Stimulated activated CD4-positive, alpha-beta T cell treated with anti-CD3 and anti-CD28 coated beads, Interleukin-2, amount 100 ng/mL, for 4 hours (primary cell): ENCODE measurements at places on chromosomes 4 and X.

- no peak for DNase-seq
Measured at GRCh38 chr4:175806727-175807126, 5.3 kb downstream of the GPM6A start.

DNA sequence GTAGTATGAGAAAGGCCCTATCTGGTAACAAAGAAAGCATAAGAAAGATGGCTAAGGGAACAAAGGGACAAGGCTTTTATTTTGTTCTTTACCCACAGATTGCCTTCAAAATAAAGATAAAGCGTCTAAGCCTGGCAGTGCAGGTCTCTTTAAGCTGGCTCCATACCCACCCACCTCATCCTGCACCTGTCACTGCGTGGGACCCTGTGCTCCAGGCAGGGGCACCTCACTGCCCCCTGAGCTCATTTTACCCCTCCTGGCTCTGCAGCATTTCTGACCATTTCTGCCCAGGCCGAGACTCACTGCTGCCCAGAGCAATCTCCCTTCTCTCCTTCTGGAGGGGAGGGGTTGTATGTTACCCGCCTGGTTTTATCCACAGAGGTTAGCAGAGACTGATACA, 1.7 kb upstream of the CYP4V2 start:
- DNase-seq, result no peak

GRCh38 chr4:124199755-124200154, 512.8 kb downstream of the ANKRD50 start:
- no peak for DNase-seq

GRCh38 chr4:53586121-53586816, 5.0 kb downstream of the LNX1 start:
- DNase-seq, result no peak

DNA sequence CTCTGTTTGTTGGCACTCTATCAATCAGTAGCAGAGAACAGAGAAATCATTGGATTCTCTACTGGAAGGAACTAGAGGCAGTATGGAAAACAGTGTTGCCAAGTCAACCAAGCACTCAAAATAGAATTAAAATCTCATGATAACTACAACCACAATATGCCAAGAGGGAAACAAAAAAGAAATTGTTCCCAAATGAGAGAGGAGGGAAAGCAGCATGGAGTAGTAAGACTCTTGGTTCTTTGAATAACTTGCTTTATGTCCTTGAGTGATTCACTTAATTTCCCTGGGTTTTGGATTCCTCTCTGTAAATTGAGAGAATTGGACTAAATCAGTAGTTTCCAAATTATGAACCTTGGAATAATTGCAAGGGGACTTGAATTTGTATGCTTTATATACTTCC, 285.5 kb upstream of the ANKRD50 start:
- DNase-seq, result no peak
